Endodermal cell (in vitro differentiated cells): ENCODE measurements at places on chromosomes 2 and 18. TPM values are rescaled to one million over a fixed set of nuclear protein-coding genes. Genes with fewer than 3 reads are reported as not detected.

The ERICH2 gene
- 9.6 and 10.0 TPM in 2 replicates for total RNA-seq

The M1AP gene
- total RNA-seq, result 5.5 to 9.4 TPM (median 6.5 TPM) in 3 replicates

GRCh38 chr2:8488001-8488738, 193.7 kb upstream of the ID2 start:
- no peak for DNase-seq
- H3K36me3 ChIP-seq, result no peaks in the 10 kb centered on the region
- H3K4me1 ChIP-seq, result no peaks in the 10 kb centered on the region
- no peak overlapping the region for H3K4me3 ChIP-seq
- no peaks in the 10 kb centered on the region for H3K27me3 ChIP-seq

- no peaks in the 10 kb centered on the region for H3K36me3 ChIP-seq
- no peaks in the 10 kb centered on the region for H3K27me3 ChIP-seq
- no peaks in the 10 kb centered on the region for H3K4me1 ChIP-seq
- no peak for DNase-seq
- H3K4me3 ChIP-seq, result no peak overlapping the region
Observed at GRCh38 chr2:204074456-204074855, 137.9 kb downstream of the ICOS start.

- no peak overlapping the region for H3K27ac ChIP-seq
- H3K4me1 ChIP-seq, result peaks cover 13% of the 10 kb centered on the region
- peak overlapping the region; percentile 62 for H3K4me3 ChIP-seq
- DNase-seq, result peak; percentile 87
- H3K36me3 ChIP-seq, result no peaks in the 10 kb centered on the region
Observed at GRCh38 chr2:18777250-18777812, 188.0 kb upstream of the NT5C1B start.

DNA sequence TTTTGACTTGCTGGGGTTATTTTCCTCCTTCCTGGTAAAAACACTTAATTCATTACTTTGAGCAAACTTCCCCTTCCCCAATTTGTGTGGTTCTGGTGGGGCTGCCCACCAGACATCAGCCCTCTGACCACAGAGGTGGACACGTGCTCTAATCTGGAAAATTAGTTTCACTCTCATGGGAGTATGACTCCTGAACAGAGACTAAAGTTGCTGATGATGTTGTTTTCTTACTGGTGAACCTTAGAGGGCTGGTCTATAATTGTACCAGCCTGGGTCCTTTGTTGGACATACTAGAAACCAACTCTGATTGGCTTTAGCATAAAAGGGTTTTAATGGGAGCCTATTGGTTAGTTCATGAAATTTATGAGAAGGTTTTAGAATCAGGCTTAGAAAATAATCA, 54.1 kb upstream of the ACYP2 start:
- no peaks in the 10 kb centered on the region for H3K36me3 ChIP-seq
- no peaks in the 10 kb centered on the region for H3K27me3 ChIP-seq
- no peak overlapping the region for H3K27ac ChIP-seq
- DNase-seq, result no peak
- no peak overlapping the region for H3K4me3 ChIP-seq
- H3K4me1 ChIP-seq, result no peaks in the 10 kb centered on the region

- no peak for DNase-seq
- peaks cover 2% of the 10 kb centered on the region for H3K4me1 ChIP-seq
- no peak overlapping the region for H3K27ac ChIP-seq
- no peaks in the 10 kb centered on the region for H3K27me3 ChIP-seq
- peaks cover 78% of the 10 kb centered on the region for H3K36me3 ChIP-seq
- H3K4me3 ChIP-seq, result no peak overlapping the region
Observed at GRCh38 chr18:2612996-2613395, 41.6 kb downstream of the NDC80 start.
